ENCODE measurements at places on chromosomes 4 and X.

DNA sequence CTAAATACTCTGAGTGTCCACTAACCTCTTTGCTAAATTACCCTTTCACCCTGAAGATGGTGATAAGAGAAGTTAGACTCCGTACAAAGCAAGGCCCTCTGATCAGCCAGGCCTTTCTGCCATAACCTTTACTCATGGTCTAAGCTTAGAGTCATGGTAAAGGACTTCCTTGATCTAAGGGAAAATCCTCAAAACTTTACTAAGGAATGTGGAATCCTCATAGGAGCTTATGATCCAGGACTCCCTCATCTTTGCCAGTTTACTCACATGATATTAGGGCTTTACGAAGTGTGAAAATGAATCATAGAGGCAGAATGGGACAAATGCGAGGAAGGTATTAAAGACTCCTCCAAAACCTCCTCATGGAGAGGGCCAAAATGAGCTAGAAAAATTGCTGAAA is 7.9 kb upstream of the FAM13A start:
- DNase-seq: no peak

DNA sequence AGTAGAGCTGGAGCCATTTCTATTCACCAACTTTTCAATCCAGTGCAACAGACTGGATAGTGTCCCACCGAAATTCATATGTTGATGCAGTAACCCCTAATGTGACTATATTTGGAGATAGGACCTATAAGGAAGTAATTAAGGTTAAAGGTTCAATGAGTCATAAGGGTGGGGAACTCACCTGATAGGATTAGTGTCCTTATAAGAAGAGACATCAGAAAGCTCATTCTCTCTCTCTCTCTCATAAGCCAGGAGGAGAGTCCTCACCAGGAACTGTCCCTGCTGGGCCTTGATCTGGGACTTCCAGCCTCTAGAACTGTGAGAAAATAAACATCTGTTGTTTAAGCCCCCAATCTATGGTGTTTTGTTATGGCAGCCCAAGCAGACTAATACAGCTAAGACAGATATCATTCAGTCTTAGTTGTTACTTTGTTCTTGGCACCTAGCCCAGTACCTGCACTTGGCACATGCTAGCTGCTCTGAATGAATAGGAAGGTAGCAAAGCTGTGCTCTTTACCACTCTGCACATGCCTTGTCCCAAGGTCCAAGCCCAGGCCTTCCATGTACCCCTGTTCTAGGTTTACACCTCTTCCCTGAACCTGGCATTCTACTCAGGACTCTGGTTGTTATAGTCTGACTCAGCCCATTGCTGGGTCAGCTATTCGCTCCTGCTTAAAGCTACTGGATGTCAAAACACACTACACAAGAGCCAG is 19.2 kb upstream of the BRS3 start:
- DNase-seq: no peak

- DNase-seq: no peak
Observed at GRCh38 chr4:78345237-78345636, 206.3 kb upstream of the ANXA3 start.

DNA sequence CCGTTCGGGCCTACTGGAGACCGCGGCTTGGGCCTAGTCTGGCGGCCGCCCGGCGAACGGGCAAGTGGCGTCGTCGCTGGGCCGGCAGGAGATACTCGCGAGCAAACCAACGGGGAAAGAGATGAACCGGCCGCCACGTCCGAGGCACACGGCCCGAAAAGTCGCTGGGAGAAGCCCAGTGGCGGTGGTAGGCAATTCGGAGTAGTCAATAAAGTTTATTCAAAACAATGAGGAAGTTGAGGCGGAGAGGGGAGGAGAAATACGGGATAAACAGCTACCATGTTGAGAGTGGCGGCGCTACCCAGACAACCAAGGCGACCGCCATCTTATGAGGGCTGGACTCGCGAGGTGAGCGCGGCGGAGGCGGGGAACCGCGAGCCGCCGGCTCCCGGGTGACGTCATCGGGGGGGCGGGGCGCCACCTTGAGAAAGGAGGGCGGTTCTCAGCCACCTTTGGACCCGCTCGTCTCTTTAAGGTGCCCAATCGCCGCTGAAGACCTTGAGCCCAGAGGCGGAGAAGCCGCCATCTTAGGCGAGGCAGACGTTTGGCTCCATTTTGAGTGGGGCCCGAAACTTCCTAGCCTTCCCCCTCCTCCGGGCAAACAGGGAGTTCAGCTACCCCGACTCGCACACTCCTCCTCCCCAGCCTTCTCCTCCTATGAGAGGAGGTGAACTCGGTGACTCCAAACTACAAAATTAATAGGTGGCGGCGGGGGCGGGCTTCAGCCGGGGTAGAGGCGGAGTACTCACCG is at the start of gene PHF8:
PHF8 (minus strand) TSS at position 348 of the 751 bp plus-strand sequence. CDS start 1,745 bp downstream, outside the sequence.
- DNase-seq: peak; percentile 90

GRCh38 chrX:106484233-106484632 is 127.5 kb upstream of the RADX start:
- no peak for DNase-seq

GRCh38 chrX:123340696-123341095 is 156.6 kb downstream of the GRIA3 start:
- DNase-seq: no peak

GRCh38 chrX:4182408-4182806 is 469.0 kb upstream of the PRKX start:
- no peak for DNase-seq

GRCh38 chr4:104758574-104758973 is 263.9 kb upstream of the CXXC4 start:
- no peak for DNase-seq

- no peak for DNase-seq
Observed at GRCh38 chrX:133402042-133402453, 13.2 kb downstream of the GPC4 start.

DNA sequence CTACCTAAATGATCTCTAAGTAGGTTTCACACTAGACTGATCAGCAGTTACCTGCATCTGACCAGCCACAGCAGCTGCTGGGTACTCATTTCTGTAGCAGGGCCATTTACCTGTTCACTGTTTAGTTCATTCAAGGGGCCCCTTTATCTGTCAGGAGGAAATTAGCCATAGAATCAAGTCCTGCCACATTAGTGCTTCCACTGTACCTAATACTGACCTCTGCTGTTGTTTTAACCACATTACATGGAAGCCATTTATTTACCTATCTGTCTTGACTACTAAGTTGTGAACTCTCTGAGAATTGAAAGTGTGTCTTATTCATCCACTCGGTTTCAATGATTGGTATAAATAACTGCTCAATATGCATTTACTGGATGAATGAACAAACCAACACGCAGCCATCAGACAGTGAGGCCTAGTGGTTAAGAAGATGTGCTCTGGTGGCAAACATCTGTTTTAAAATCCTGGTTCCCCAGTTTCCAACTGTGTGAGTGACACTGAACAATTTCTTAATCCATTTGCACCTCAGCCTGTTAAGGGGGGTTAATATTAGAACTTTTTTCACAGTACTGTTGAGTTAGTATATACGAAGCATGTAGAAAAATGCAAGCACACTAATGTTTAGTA is 30.0 kb upstream of the ANXA5 start:
- DNase-seq: no peak

DNA sequence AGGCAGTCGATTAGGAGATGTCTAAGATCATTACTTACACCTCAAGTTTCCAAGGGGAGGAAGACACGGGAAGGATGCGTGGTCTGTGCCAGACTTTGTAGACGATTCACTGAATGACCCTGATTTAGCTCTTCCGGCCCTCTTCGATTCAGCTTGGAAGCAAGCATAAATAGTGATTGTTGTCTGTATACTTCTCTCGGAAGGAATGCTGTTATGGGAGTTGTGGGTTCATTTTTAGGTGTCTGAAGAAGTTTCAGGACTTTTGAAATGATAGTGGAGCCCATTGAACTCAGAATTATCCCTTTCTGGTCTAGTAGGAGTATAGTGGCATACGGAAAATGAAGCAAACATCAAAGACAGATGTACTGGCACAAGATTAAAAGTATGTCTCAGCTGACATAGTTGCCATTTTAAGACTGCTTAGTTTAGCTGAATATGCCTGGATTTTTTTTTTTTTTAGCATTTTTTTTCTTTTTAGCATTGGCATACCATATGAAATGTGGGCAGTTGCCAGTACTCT is 1.0 kb upstream of the ANKRD17 start:
- no peak for DNase-seq

DNA sequence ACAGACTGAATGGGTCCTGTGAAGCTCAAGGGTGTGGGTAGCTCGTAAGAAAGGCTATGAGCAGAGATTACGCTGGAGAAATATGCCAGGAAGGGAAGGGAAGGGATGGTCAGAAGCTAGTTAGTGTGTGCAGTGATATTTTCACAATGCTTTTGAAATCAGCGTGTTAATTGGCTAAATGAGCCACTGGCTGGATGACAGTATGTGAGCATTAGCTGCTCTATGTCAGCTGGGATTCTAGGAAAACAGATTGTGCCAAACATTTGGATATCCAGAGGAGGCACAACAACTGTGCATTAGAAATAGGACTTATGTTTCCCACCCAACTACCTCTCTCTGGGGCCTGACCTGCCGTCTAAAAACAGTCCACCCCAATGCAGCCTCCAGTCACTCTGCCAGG is 168.5 kb downstream of the DHRSX start:
- DNase-seq: no peak

DNA sequence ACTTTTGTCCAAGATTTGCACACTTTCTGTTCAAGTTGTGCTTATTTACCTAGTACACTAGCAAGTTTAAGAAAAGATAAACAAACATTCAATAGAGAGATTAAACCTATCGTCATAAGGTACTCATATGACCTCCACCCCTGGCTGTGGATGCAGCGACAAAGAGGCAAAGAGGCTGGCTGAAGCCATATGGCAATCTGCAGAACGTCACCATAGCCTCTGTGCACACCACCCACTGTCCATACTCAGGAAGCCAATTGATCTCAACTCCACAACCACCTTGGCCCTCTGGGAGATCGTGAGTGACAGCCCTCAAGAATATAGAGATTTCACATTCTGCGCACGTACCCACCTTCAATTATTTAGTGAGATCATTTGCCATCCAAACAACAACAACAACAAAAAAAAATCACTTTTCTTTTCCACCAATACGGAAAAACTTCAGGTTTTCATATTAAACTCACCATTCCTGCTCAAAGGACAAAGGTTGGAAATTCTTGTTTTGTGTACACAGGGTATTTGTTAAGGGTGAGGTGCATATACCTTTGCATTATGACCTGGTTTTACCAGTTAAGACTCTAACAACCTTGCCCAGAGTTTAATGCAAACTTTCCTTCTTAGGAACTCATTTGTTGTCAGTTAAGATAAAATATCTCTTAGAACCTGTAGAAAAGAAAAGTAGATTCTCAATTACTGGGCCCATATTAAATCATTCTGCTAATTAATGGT is 243.0 kb upstream of the FSTL5 start:
- DNase-seq: no peak
